ENCODE measurements at places on chromosomes 1 and 21.
A peak's percentile ranks its signal among the peaks of the same experiment; 100 is the strongest.

DNA sequence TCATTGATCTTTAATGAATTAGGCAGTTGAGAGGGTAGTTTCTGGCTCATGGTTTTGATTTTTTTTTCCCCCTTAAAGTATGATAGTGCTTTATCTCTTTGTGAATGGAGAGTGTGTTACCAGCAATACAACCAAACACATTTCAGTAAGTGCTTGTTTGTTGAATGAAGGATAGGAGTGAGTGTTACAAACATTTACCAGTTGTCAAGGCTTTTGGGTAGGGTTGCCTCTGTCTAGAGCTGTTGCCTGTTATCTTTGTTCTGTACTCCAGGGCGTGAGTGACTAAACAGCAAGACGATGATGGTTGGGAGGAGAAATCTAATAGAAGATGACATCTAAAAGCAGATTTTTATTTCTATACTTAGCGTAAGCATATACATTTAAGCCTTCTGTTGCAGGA is 21.5 kb downstream of the MAP3K7CL start:
- no peak for DNase-seq

DNA sequence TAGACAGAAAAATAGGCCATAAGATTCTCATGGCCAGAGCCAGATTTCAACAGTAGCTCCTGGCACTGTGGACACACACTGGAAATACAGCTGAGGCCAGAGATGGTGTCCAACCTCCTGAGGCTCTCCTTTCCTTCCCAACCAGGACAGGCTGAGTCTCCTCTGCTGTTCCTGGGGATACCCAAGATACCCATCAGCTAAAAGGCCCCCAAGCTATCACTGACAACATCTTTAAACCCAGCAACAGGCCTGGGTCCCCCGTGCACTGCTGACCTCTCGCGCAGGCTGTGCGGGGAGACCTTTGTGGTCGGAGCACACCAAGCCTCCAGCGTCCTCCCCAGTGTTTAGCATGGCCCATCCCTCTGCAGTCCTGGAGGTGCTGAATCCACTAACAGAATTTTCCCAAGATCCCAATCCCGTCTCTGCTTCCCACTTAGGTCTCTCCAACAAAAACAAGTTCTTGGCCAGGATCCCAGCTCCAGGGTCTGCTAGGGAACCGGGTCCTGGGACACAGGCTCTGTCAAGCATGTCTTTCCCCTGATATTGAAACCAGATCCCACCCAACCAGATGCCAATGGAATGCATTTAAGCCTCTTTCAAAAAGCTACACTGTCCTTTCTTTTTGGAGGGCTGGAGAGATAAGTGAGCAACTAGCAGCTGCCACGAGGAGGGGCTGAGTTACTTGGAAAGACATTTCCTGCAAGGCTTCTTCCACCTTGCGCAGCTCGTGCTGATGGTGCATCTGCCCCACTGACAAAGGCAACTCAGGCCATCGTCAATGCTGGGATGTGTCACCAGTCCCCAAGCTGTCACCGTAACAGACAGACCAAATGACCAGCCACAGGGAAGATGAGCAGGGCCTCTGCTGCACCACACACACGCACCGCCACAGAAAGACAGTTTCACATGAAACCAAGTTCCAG is 73.2 kb downstream of the BCAR3 start:
- peak; percentile 83 for DNase-seq

- DNase-seq, result no peak
Observed at GRCh38 chr1:224065455-224065854, 48.5 kb upstream of the FBXO28 start.

- DNase-seq, result no peak
Observed at GRCh38 chr1:230394134-230394533, 32.0 kb downstream of the PGBD5 start.

GRCh38 chr1:56461158-56462127 is 117.9 kb downstream of the PLPP3 start:
- DNase-seq, result peak; percentile 52

GRCh38 chr1:230877146-230877923 is 9.0 kb upstream of the C1orf198 start:
- no peak for DNase-seq

GRCh38 chr1:207312604-207312920 is 8.9 kb upstream of the CD55 start:
- no peak for DNase-seq

GRCh38 chr21:42637267-42638041 is 16.0 kb upstream of the PDE9A start:
- no peak for DNase-seq

DNA sequence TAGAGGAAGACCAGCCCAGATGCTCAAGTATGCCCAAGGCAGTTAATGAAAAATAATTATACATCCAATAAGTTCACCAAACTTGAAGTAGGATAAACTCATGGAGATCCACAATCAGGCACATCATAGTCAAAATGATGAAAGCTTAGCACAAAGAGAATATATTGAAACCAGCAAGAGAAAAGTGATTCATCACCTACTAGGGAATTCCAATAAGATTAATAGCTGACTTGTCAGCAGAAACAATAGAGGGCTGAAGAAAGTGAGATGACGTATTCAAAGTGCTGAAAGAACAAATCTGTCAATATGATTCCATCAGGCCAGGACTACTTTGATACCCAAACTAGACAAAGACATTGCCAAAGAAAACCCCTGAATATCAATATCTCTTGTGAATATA is 251.7 kb upstream of the BEND5 start:
- DNase-seq, result no peak

Data from ELF-1 (cell line).